ENCODE measurements at places on chromosomes 4 and X. TPM values are rescaled to one million over a fixed set of nuclear protein-coding genes. Genes with fewer than 3 reads are reported as not detected.

Gene FAM9B
- not detected for total RNA-seq

Gene LUZP4
- total RNA-seq, result not detected

Gene PRAF2
- 30.5 TPM for total RNA-seq

DNA sequence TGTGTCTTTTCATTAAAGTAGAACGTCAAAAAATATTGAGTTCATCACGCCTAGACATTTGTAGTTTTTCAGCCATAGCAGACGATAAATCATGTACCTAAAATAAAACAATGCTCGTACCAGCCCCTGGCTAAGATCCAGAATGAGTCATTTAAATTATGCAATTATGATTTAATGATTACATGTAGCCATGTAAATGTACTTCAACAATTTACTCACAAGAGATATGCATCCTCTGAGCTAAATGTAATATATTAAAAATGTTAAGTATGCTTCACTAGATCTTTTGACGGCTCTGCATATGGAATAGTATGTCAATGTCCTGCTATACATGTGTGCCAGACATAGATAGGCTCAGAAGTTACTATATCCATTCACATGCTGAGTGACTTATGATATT, 1077.8 kb downstream of the ARAP2 start:
- no peaks in the 10 kb centered on the region for H3K36me3 ChIP-seq
- peaks cover under 1% of the 10 kb centered on the region for H3K4me1 ChIP-seq
- H3K4me3 ChIP-seq, result no peak overlapping the region
- H3K27me3 ChIP-seq, result no peaks in the 10 kb centered on the region
- H3K27ac ChIP-seq, result no peak overlapping the region

DNA sequence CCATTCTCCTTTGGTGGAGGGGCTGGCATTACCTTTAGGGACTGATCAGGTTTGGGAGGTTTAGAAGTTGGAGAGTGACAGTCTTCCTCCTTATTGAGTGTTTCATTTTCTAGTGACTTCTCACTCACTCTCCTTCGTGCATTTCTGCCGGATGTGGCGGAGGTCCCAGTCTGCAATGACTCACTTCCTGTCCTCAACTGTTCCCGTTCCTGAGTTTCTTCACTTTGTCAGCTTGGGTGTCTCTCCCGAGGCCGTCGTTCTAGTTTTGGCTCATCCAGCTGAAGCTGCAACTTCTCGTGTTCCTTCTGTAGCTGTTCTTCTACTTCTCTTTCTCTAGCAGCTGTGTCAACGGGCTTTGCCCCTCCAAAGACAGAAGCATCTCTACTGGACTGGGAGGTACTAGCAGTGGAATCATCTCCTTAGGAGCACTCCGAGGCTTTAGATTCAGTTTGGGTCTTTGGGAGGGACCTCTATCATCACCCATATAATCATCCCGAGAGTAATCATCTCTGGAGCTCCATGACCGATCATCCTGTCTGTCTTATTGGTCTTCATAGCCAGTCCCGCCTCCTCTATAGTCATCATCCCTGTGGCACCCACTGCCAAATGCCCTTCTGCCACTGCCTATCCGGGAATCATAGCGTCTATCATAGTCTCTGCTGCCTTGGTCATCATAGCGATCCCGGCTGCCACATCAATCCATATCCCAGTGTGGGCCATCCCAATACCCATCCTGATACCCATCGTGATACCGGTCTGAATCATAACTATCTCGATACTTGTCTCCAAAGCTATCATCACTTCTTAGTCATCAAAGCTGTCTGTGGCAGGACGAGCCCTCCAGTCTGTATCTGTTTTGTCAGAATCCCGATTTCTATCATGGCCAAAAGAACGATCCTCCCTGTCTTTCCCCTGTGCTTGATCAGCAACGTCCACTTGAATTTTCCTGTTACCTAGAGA, 35.3 kb upstream of the VSIG4 start:
- no peaks in the 10 kb centered on the region for H3K4me1 ChIP-seq
- no peak for DNase-seq
- no peaks in the 10 kb centered on the region for H3K27me3 ChIP-seq
- H3K27ac ChIP-seq, result no peak overlapping the region

DNA sequence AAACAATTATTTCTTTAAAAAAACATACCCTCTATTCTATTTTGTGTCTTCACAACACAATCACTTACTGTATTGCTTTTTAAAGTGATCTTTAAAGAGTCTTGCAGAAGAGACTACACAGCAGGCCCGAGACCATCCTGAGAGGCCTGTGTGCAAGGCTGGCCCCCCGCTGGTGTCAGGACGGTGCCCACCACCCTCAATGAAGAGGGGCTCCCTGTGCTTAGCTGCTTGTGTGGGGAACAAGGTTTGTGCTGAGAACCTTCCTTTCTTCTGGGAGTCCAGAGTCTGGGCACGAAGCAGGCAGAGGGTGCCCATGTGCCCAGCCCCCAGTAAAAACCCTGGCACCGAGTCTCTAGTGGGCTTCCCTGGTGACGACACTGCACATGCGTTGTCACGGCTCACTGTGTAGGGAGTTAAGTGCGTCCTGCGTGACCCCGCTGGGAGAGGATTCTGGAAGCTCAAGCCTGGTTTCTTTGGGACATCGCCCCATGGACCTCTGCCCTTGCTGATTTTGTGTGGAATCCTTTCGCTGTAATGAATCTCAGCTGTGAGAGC, 22.0 kb downstream of the RGS12 start:
- H3K27ac ChIP-seq, result no peak overlapping the region
- no peaks in the 10 kb centered on the region for H3K4me1 ChIP-seq
- no peaks in the 10 kb centered on the region for H3K27me3 ChIP-seq
- H3K4me3 ChIP-seq, result no peak overlapping the region

DNA sequence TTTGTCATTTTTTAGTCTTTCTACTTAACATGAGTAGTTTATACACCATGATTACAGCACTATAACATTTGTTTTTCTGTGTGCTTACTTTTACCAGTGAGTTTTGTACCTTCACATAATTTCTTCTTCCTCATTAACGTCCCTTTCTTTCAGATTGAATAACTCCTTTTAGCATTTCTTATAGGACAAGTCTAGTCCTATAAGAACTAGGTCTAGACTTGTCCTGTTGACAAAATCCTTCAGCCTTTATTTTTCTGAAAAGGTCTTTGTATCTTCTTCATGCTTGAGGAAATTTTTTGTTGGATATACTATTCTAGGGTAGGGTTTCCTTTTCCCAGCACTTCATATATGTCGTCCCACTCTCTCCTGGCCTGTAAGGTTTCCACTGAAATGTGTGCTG, 253.3 kb upstream of the ARHGAP24 start:
- no peaks in the 10 kb centered on the region for H3K4me1 ChIP-seq
- no peak overlapping the region for H3K4me3 ChIP-seq
- no peak for DNase-seq
- no peak overlapping the region for H3K27ac ChIP-seq
- H3K36me3 ChIP-seq, result no peaks in the 10 kb centered on the region
- H3K27me3 ChIP-seq, result no peaks in the 10 kb centered on the region

- H3K27me3 ChIP-seq, result no peaks in the 10 kb centered on the region
- no peak overlapping the region for H3K27ac ChIP-seq
- H3K4me1 ChIP-seq, result peaks cover 2% of the 10 kb centered on the region
- H3K36me3 ChIP-seq, result peaks cover 3% of the 10 kb centered on the region
These were observed 85.6 kb downstream of the SLIT2 start for GRCh38 chr4:20337261-20337664.

DNA sequence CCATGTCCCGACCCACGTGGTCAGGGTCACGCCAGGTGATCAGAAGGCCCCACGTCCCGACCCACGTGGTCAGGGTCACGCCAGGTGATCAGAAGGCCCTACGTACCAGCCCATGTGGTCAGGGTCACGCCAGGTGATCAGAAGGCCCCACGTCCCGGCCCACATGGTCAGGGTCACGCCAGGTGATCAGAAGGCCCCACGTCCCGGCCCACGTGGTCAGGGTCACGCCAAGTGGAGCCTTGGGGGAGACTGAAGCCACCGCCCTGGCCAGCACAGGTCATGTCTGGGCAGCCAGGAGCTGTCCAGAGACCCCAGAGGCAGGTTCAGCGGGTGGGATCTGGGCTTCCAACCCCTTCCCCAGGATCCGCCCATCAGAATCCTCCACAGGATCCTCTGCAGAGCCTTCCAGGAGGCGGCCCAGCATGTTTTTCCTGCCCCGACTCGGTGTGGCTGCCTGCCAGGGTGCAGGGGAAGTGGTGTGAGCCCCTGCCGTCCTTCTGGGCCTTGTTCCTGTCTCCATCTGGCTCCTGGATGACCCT, 58.4 kb downstream of the FAM53A start:
- no peaks in the 10 kb centered on the region for H3K4me1 ChIP-seq
- H3K36me3 ChIP-seq, result no peaks in the 10 kb centered on the region
- H3K4me3 ChIP-seq, result no peak overlapping the region
- DNase-seq, result no peak

DNA sequence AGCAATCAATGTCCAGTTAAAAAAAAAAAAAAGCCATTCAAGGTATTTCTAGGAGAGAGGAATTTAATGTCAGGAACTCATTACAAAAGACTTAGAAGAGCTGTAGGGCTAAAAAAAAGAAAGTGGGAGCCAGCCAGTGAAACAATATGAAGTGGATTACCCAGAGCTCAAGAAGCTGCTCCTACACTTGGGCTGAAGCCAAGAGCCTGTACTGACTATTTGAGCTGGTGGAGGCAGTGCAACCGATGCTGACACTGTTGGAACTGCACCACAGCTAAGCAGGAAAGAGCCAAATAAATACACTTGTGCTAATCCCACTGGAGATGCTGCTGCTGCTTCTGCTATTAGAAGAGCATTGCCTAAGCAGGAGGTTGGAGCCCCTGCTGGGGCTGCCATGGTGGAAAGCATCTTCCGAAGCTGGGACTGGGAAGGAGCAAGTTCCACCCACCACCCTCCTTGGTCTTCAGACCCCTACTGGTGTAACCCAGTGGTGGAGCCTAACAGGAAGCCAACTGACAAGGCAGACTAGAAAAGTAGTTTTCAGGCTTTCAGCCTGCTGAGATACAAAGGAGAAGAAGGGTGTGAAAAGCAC, 65.4 kb downstream of the CXXC4 start:
- H3K36me3 ChIP-seq, result no peaks in the 10 kb centered on the region
- no peak overlapping the region for H3K4me3 ChIP-seq
- peaks cover 11% of the 10 kb centered on the region for H3K4me1 ChIP-seq
- no peaks in the 10 kb centered on the region for H3K27me3 ChIP-seq
- no peak for DNase-seq

DNA sequence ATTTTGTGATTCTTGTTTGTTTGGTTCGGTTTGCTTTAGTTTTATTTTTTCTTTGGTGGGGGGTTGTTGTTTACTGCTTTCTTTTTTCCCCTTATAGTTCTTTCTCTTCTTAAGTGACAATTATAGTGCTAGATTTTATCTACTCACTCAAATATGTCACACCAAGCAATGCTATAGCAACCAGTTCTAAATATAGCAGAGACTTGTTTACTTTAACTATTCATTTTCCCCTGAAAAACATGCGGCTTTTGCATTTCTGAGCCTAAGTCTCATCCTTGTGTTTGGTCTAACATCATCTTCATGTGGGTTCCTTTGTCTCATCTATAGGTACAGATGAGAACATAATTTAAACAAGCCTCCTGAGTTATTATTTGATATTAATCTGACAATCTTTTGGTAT, 676.6 kb downstream of the FAT4 start:
- no peaks in the 10 kb centered on the region for H3K27me3 ChIP-seq
- H3K36me3 ChIP-seq, result no peaks in the 10 kb centered on the region
- no peak for DNase-seq
- no peak overlapping the region for H3K27ac ChIP-seq
- no peak overlapping the region for H3K4me3 ChIP-seq
- peaks cover 6% of the 10 kb centered on the region for H3K4me1 ChIP-seq

DNA sequence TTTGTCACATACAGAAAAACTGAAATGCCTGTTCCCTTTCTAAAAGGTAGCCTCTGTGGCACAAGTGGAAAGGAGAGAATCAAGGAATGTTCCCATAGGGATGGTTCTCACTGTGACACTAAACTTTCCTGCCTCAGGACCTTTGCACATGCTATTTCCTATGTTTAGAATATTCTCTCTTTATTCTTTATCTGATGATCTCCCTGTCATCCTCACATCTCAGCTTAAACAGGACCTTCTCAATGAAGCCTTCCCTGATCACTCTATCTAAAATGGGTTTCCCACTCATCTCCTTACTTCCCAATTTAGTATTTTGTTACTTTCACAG, 32.3 kb downstream of the HOPX start:
- H3K36me3 ChIP-seq, result no peaks in the 10 kb centered on the region
- no peak overlapping the region for H3K27ac ChIP-seq
- H3K4me1 ChIP-seq, result peaks cover 2% of the 10 kb centered on the region
- H3K27me3 ChIP-seq, result peaks cover 35% of the 10 kb centered on the region

Data from mesothelial cell of epicardium (in vitro differentiated cells).